ENCODE measurements at places on chromosomes 7 and 10.

DNA sequence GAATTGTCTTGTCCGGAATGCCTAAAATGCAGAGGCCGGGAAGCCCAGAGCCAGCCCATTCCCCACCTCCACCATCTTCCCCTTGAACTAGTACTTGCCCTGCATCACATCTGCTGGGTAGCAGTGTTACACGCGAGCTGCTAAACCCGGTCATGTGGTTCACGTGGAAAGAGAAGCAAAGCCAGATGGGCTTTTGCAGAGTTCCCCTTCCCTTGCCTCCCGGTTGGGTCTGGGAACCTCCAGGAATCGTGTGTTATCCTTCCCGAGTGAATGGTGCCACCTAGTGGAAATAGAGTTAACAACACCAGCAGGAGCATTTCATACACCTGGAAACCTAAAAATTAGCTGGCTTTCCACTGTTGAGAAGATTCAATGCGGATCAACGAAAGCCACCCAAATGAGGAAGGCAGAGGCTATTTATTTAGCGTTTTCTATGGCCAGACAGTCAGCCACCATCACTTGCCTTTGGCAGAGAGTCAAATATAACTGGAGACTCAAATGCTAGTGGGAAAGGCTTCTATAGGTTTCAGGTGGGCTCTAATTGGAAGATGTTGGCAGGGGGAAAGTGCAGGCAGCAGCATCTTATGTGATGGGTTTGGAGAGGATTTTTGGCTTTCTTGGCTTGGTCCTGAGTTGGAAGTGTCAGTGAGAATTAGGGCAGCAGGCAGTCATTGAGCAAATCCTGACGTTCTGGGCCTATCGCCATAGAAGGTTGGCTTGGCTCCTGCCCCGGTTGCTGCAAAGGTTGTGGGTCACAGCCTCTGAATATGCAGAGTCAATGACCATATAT is 12.9 kb upstream of the DENND2A start:
- DNase-seq: no peak

DNA sequence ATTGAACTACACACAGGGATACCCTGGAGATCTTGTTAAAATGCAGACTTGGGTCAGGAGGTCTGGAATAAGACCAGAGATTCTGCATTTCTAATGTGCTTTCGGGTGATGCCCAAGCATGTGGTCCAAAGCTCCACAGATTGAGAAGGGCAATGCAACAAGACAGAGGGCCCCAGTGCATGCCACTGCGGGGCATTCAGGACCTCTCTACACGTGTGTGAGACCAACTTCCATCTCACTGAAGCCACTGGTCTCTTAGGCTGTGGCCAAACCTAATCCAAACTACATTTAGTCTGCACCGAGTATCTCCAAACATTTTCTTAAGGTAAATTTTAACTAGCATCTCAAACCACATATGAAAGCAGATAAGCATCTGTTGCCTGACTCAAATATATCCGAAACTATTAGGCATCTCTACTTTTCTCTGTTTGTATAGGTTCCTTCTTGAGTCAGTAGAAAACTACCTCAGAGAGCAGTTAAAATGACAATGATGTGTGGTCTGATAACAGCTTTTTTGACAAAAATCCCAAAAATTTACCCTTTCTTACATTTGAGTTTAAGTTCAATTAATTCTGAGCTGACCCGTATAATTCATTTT is 107.5 kb downstream of the ELMO1 start:
- DNase-seq: no peak

GRCh38 chr7:72336382-72336631 is 75.8 kb downstream of the CALN1 start:
- DNase-seq: no peak

DNA sequence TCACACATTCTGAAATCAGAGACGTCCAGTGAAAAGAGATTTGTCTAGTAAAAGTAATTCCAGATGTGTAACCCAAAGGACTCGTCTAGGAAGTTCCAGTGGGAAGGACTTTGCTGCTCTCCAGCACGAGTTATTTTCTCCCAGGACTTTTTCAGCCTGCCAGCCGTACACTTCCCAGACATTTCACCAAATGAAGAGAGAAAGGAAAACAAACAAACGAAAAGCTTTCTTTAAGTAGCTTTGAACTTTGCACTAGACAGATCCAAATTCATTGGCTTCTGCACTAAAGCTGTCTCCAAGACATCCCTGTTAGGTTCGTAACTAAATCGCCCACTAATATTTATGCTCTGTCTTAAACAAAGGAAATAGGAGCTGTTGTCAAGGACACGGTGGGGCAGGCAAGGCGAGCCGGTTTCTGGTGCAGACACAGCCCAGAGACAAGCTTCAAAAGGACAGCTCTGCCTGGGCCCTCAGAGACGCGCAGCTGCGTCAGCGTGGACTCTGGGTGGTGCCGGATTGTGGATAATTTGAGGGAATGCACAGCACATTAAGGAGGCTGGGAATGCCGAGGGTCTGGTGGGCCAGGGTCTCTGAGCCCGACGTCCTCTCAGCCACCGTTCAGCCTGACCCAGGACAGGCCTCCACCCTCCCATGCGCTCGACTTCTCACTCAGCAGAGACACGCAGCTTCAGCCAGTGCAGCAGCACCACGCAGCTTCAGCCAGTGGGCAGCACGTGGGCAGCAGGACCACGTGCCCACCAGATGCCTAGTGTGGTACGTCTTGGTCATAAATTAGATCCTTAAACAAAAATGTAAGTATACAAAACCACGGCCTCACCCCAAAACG is 64.1 kb upstream of the INSIG1 start:
- no peak for DNase-seq

GRCh38 chr10:76729841-76730487 is 907.6 kb downstream of the KCNMA1 start:
- no peak for DNase-seq

GRCh38 chr10:127157506-127158200 is 38.7 kb downstream of the INSYN2A start:
- no peak for DNase-seq

GRCh38 chr10:51029172-51029641 is 45.1 kb upstream of the PRKG1 start:
- no peak for DNase-seq

DNA sequence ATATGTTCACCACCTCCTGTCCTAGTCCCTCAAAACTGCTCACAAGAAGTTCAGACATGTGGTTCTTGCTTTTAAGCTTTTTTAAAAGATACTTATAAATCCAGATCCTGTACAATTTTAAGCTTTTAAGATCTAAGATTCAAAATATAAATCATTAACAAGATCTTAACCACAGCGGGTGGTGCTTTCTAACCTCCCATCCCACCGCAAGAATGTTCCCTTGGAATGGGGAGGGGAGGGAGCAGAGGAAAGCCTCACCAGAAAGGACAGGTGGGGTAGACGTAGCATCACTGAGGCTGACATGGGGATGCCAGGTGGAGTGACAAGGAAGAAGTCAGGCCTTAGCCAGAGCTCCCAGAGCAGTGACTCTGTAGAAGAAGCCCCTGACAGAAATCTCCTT is 133.5 kb downstream of the C1GALT1 start:
- no peak for DNase-seq

GRCh38 chr10:6108631-6109443 is 20.0 kb downstream of the RBM17 start:
- no peak for DNase-seq

DNA sequence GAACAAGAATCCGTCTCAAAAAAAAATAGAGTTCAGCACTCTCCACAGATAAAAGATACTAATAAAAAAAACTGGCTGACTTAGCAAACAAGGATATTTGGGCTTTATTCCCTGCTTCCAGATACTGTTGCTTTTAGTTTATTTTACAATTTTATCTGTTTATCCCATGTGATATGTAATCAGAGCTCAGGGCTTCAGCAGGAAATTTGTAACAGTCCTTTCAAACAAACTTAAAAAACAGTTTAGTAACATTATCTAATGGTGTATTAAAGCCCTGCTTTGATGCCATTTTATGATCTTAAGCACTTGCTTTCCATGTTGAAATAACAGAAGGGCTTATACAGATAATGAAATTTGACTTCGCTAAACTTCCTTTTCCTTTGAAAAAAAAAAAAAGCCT is 28.1 kb downstream of the DCLRE1A start:
- DNase-seq: no peak

DNA sequence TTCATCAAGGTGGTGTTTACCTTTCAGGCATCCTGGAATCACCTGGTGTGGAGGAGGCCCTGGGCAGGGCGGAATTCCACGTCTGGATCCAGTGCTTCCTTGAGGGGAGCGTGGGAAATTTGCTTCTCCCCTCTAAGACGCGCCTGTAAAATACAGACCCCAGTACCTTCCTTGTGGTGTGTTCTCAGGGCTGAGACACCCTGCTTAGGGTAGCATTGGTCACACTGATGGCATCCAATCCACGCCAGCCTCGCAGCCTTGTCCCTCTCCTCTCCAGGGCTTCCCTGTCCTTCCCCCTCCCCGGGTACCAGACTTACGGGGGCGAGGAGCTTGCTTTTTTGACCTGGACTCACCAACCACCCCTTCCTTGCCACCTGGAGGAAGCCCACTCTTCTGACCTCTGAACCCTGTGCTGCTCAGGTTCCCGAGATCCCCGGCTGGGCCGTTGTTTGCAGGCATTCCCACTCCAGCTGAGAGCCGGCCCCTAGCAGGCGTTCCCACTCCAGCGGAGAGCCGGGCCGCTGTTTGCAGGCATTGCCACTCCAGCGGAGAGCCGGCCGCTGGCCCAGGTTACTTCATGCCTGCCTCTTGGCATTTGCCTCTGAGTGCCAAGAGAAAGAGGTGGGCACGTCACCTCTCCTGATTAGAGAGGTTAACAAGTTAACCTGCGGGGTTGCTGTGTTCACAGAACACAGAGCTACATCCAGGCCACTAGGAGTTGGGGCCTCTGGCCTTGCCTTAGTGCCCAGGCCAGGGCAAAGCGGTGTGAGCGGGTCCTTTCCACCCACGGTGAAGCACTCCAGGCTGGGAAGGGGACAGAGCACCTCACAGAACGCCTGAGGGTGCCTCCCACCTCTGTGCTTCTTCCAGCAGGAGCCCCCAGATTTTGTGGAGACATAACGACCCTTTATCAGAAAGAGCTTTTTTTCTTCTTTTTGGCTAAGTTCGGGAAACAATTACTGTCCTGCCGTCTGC is 254.0 kb upstream of the PPP2R2D start:
- no peak for DNase-seq

DNA sequence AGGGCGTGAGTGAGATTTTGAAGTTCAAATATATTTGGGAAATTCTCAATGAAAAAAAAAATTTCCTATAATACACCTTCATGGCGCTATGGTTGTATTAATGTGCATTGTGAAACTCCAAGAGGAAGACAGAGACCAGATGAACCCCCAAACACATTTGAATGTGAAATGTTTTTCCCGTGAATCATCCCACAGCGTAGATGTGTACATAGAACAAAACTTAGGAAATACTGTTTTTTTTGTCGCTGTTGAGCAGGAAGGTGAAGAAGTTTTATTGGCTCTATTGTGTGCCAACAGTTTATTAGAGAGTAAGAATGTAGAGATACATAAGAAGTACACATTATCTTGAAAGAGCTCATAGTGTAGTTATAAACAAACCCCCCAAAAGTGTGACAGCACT is 134.0 kb downstream of the KCND2 start:
- DNase-seq: no peak

- no peak for DNase-seq
These were observed 12.9 kb downstream of the C10orf67 start for GRCh38 chr10:23331567-23332301.

DNA sequence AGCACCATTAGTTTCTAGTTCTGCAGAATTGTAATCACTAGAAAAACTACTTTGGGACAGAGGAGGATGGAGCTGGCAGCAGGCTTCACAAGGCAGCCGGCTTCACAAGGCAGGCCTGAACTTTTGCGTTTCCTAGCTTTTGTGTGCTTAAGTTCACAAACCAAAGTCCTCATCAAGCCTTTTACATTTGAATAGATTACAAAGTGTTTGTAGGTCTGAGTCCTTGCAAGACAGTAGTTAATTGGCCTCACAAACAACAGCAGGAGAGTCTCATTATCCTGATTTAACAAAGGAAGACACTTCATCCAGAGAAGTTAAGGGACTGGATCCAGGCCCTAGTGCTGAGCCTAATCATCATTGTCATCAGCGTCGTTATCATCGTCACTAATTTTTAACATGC is 147.8 kb upstream of the AUTS2 start:
- DNase-seq: no peak

Data from GM12892 (cell line).